Fibroblast of skin of right biceps (primary cell): ENCODE measurements at places on chromosomes 7 and 10.

DNA sequence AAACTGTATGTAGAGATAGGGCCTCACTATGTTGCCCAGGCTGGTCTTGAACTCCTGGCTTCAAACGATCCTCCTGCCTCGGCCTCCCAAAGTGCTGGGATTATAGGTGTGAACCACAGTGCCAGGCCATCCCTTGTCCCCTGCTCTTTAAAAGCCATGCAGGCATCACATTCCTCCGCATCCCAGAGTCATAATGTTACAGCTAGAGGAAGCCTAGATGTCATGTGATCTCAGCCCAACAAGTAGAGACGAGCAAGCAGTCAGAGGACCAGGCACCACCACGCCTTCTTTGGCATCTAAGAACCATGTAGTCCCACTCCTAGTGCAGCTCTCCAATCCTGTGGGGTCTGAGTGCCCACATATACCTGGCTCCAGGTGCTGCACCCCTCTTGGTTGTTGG is 13.1 kb downstream of the PODXL start:
- no peak for DNase-seq

- peak; percentile 87 for DNase-seq
These were observed 69.5 kb upstream of the ZNF438 start for GRCh38 chr10:31101123-31101522.

DNA sequence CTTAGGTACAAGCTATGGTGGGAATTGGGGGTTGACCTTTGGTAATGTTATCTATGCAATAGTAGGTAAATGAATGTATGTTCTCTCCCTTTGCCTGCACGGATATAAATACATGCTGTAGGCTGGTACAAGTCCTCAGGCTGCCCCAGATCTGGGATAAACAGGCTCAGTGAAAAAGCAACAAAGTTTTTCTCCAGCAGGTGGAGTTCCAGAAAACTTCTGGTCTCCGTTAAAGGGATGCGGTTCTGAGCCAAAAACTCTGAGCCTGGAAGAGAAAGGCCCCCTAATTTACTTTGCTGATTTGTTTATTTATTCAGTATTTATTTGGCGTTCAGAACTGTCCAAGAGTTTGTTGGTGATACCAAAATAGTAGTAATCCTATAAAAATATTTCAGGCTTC is 204.7 kb downstream of the ADRA2A start:
- DNase-seq = peak; percentile 1

- no peak for DNase-seq
These were observed 140.2 kb downstream of the PTN start for GRCh38 chr7:137203351-137203750.

DNA sequence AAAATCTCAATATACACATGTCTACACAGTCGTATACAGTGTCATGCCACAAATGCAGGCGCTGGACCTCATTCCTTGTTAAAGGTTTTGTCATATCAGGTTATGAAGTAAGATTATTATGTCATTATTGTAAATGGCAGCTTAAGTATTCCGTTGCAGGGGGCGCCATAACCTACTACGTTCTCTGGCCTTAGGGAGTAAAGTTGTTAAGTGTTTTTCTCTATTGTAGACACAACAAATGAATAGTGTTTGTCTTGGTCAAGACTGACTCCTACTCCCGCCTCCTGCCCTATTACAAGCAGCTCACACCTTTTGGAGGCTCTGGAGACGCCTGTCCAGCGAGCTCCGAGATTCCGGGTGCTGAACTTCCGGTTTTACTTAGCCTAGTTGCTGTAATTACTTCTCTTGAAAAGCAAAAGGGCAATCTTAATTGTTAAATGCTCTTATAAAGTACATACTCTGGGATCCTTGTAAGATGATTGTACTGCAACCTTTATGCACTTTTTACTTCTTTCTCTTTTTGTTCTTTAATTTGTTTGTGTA is 994 bp downstream of the GATAD1 start:
- DNase-seq = peak; percentile 50

GRCh38 chr7:34939175-34939574 is 98.1 kb downstream of the DPY19L1 start:
- DNase-seq = peak; percentile 50

DNA sequence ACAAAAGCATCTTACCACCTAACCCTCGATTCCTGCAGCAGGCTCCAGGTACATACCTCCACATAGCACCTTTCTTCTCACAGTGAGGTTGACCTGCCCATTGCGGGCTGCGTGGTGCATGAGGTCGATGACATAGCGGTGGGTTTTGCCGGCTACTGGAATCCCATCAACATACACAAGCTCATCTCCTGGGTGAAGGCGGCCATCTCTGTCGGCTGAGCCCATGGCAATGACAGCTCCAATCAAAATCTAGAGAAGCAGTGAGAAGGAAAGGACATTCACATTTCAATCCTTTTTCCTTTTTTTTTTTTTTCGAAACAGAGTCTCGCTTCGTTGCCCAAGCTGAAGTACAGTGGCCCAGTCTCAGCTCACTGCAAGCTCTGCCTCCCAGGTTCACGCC is 369.3 kb downstream of the PHTF2 start:
- DNase-seq = no peak

DNA sequence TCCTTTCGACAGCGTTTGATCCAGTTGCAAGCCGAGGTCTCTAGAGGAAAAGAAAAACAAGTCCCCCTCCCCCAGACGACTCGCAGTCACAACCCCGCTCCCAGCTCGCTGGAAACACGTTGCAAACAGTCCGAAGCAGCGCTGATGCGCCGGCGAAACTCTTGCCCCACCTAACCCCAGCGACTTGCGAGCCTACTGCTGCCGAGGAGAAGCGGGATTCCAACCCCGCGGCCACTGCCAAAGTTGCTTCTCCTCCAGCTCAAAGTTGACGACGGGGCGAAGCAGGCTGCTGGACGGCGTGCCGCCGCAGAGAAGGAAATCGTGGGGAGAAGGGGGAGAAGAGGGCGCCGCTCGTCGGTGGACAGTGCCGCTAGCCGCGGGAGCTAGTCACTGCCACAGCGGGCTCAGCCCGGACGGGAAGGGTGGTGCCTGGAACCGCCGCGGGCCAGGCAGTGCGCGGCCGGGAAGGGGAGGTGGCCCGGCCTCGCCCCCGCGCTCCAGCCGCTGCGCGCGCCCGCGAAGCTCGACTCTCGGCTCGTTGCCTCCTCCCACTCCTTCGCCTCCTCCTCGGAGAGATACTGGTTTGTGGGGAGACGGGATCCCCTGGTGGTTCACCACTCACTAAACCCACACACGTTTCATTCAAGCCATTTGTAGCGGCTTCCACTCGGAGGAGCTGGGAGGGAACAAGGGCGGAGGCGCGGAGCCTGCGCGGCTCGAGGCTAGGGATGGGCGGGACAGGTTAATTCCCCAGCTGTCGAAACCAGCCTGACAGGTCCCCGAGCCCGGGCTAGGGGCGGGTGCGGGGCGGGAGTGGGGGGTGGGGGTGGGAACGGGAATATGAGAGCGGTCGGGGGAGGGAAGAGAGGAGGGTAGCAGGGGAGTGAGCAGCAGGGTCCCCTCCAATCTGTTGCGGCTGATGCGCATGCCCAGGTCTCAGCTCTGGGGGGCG is at the start of gene GPR37:
TSS of gene GPR37 (minus strand) at position 392 of the 952 bp plus-strand sequence. CDS start 816 bp downstream, outside the sequence.
- peak; percentile 26 for DNase-seq

DNA sequence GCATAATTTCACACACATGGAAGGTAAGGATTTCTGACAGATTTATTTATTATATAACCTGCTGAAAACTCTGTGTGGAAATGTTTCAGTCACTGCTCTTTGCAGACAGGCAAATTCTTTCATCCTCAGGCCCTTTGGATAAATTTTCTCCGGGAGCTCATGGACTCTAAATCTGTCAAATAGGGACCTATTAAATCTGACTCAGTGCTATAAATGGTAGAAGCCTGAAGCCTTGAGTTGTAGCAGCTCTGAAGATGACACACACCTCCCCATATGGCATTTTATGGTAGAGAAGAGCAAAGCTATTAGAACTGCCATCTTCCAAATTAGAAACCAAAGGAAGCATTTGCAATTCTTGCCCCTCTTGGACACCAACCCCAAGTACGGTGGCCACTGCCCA is 808.7 kb downstream of the XPNPEP1 start:
- no peak for DNase-seq

DNA sequence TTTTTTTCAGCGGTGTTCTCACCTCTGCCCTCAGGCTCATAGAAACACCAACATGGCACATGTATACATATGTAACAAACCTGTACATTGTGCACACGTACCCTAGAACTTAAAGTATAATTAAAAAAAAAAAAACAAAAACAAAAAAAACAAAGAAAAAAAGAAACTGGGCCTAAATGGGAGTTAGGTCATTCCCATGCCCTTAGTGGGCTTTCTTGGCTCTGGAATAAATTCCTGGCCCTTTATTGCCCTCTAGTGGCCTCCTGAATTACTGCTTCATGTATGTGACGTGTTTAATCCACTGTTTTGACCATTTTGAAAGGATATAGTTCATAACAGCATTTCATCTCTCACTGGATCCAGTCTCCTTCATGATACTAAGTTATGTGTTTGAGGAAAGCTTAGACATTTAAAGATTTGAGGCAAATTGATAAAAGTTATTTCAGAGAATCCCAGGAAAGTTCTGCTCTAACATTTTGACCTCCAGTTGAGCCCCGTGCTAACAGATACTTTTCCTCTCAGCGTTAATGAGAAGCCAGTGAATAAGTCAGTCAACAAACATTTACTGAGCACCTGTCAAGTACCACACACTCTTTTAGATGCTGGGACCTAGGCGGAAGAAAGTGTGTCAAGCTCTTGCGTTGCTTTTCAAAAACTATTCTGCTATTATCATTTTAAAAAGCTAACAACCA is 54.7 kb upstream of the SYPL1 start:
- peak; percentile 74 for DNase-seq

DNA sequence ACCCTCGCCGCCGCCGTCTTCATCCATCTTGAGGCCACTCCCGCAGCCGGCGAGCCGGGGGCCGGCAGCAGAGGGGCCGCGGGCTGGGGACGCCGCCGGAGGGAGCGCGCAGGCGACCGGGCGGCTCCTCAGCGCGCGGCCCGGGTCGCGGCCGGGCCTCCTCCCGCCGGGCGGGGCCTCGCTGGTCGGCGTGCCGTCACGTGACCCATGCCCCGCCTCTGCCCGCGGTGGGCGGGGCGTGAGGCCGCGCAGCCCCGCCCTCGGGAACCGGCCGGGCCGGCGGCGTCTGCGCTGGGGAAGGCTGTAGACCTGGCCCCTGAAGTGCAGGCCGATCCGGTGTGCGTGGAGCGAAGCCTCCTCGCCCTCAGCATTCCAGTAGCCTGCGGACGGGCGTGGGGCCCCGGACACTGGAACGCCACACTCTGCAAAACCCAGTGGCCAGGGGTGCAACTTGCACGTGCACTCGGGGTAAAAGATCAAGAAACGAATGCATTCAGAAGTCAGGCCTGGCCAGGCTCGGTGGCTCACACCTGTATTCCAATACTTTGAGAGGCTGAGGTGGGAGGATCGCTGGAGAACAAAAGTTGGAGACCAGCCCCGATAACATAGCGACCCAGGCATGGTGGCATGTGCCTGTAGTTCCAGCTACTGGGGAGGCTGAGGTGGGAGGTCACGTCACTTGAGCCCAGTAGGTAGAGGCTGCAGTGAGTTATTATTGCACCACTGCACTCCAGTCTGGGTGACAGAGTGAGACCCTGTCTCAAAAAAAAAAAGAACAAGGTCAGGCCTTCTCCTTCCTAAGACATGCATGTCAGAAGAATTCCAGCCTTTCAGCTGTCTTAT is at the start of gene CYTH3:
TSS of gene CYTH3 (minus strand) at position 144 of the 843 bp plus-strand sequence. CDS start at position 27, 117 bp downstream.
- peak; percentile 83 for DNase-seq

- peak; percentile 16 for DNase-seq
These were observed 124.7 kb upstream of the C1QL3 start for GRCh38 chr10:16646181-16647059.

- peak; percentile 36 for DNase-seq
These were observed 332.7 kb upstream of the MAGI2 start for GRCh38 chr7:79786187-79786586.

DNA sequence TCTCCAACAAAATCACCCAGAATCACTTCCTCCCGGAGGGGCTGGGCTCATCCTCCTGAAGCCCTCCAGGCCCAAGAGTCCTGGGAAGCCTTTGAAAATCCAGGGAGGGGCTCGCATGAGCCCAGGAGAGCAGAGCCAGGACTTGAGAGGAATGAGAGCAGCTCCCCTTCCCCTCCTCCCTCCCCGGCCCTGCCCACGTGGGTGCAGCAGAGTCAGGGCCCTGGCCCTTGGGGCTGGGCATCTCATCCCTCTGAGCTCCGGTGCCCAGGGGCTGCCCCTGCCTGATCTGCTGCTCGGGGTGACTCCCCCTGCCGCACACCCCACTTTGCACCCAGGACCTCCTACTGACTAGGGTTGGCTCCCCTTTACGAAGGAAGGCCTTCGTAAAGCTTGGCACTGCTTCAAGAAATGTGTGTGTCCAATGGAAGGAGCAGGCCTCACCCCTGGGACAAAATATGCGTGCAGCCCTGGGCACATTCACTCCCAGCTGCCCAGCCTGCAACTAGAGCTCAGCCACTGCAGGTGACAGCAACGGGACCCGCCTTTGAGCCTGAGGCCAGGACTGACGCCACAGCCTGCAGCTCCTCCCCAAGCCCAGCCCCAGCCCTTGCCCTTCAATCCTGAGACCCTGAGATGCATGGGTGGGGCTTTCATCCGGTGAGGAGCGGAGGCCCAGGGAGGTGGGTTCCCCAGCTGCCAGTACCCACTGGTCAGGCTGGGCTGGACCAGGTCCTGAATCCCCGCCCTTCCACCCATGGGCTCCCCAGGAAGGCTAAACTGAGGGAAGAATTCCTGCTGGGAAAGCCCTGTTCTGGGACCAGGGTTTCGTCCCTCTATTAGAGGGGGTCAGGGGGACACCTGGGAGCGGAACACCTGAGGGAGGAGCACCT is 21.8 kb downstream of the PWWP2B start:
- DNase-seq = no peak

GRCh38 chr10:124977161-124977560 is 35.2 kb downstream of the ZRANB1 start:
- DNase-seq = no peak

- peak; percentile 98 for DNase-seq
These were observed 6.7 kb upstream of the CREB5 start for GRCh38 chr7:28405662-28406061.

DNA sequence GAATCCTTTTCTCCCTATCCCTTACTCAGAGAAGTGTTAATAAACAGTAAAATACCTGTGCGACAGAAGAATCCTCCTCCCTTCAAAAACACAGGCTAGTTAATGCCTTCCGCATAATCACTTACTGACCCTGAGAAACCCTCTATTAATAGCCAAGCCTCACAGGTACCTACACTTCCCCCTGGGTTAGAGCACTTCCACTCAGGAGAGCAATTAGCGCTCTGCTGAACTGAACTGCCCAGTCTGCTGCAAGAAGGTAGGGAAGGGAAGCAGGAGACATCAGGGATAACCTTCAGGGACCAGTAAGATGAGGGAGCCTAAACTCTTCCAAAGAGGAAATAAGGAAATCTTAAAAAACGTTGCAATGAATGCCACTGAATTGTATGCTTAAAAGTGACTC is 39.6 kb downstream of the KIAA1549 start:
- no peak for DNase-seq

- DNase-seq = no peak
These were observed 58.8 kb downstream of the CACNA2D1 start for GRCh38 chr7:82384779-82385178.
